ENCODE measurements at places on chromosomes 11 and 22. TPM values are rescaled to one million over a fixed set of nuclear protein-coding genes. Genes with fewer than 3 reads are reported as not detected.
A peak's percentile ranks its signal among the peaks of the same experiment; 100 is the strongest.

DNA sequence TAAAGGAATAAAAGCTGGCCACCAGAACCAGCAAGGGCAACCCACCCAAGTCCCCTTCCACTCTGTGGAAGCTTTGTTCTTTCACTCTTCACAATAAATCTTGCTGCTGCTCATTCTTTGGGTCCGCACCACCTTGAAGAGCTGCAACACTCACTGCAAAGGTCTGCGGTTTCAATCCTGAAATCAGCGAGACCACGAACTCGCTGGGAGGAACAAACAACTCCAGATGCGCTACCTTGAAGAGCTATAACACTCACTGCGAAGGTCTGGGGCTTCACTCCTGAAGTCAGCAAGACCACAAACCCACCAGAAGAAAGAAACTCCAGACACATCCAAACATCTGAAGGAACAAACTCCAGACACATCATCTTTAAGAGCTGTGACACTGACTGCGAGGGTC, 365.2 kb upstream of the LUZP2 start:
- no peak overlapping the region for H3K27ac ChIP-seq
- H3K36me3 ChIP-seq: no peaks in the 10 kb centered on the region
- no peaks in the 10 kb centered on the region for H3K27me3 ChIP-seq
- no peak overlapping the region for H3K4me3 ChIP-seq
- H3K4me1 ChIP-seq: no peaks in the 10 kb centered on the region

DNA sequence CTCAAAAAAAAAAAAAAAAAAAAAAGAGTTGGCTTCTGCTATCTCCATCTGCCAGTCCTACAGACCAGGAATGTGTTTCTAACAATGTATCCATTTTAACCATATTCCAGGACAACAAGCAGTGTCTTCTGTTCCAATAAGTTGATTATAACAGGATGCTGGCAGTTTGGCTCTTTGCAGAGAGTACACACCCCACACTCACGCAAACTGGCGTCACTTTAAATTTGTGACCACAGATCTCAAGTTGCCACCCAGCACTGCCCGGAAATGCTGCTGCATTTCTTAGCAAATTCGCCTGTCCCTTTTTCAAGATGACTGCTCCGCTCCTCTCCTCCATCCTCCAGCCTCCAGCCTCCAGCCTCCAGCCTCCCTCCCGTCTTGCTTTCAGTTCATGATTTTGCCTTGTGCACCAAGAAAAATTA, 44.3 kb downstream of the SCGB1A1 start:
- peak overlapping the region; percentile 54 for H3K27ac ChIP-seq
- H3K36me3 ChIP-seq: no peaks in the 10 kb centered on the region
- H3K4me1 ChIP-seq: peaks cover 12% of the 10 kb centered on the region
- peak overlapping the region; percentile 21 for H3K4me3 ChIP-seq

- no peak for DNase-seq
- H3K4me1 ChIP-seq: no peaks in the 10 kb centered on the region
- peaks cover 1% of the 10 kb centered on the region for H3K36me3 ChIP-seq
- H3K27ac ChIP-seq: no peak overlapping the region
- H3K27me3 ChIP-seq: no peaks in the 10 kb centered on the region
- H3K4me3 ChIP-seq: no peak overlapping the region
Measured at GRCh38 chr11:58513747-58514367, 6.0 kb upstream of the OR5B21 start.

DNA sequence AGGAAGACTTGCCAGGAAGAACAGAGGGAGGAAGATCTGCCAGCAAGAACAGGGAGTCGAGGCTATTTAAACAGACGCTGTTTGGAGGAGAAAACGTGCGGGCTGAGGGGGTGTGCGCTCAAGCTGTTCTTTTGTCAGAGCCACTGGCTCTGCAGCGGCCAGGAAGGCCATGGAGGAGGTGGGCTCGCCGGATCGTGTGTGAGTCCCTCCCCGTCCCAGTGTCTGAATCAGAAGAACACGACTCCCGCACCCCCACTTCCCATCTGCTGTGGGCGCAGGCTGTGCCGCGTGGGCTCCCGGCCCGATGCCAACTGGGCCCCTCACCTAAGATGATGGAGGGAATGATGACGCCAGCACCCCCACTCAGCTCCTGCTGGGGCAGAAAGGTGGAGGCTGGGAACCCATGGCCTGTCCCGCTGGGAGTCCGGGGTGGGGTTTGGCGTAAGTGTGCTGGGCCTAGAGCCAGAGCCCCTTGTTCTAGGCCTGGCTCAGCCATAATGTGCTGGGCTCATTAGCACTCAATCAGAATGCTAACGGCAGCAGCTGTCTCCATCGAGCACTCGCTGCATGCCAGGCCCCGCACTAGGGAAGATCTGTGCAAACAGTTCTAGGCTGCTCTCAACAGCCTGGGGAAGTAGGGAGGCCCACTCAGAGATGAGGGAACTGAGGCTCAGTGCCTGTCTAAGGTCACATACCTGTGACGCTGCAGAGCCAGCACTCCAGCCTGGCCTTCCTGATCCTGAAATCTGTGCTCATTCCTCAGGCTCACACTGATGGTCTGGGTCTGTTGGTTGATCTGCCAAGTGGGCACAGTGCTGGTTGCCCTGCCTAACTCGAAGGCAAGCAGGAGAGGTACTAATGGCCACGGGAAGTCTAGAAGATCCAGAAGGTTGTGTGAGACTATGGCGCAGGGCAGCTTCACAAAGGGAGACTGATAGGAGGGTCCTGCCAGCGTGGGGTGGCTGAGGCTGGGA, 11.5 kb downstream of the NPTXR start:
- no peak overlapping the region for H3K4me3 ChIP-seq
- H3K4me1 ChIP-seq: no peaks in the 10 kb centered on the region
- DNase-seq: no peak
- no peak overlapping the region for H3K27ac ChIP-seq

DNA sequence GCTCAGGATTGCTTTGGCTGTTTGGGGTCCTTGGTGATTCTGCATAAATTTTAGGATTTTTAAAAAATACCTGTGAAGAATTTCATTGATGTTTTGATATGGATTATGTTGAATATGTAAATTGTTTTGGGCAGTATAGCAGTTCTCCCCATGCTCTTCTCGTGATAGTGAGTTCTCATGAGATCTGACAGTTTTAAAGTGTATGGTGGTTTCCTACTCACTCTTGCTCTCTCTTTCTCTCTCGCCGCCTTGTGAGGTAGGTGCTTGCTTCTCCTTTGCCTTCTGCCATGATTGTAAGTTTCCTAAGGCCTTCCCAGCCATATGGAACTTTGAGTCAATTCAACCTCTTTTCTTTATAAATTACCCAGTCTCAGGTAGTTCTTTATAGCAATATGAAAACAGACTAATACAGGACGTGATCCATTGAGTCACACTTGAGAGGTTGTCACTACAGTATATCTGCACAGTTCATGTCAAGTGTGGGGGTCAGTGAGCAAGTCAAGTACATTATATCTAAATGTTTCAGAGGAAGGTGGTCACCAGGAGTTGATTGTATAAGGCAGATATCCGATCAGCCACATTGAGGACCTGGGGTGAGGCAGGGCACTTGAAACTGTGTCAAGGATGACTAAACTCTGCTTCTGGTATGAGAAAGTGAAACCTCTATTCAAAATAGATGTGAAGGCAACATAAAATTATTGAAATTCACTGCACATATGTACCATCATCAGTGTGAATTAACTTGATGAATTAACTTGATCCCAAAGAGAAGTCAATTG, 70.7 kb upstream of the CCDC179 start:
- H3K4me1 ChIP-seq: peaks cover 6% of the 10 kb centered on the region
- H3K27me3 ChIP-seq: no peaks in the 10 kb centered on the region

DNA sequence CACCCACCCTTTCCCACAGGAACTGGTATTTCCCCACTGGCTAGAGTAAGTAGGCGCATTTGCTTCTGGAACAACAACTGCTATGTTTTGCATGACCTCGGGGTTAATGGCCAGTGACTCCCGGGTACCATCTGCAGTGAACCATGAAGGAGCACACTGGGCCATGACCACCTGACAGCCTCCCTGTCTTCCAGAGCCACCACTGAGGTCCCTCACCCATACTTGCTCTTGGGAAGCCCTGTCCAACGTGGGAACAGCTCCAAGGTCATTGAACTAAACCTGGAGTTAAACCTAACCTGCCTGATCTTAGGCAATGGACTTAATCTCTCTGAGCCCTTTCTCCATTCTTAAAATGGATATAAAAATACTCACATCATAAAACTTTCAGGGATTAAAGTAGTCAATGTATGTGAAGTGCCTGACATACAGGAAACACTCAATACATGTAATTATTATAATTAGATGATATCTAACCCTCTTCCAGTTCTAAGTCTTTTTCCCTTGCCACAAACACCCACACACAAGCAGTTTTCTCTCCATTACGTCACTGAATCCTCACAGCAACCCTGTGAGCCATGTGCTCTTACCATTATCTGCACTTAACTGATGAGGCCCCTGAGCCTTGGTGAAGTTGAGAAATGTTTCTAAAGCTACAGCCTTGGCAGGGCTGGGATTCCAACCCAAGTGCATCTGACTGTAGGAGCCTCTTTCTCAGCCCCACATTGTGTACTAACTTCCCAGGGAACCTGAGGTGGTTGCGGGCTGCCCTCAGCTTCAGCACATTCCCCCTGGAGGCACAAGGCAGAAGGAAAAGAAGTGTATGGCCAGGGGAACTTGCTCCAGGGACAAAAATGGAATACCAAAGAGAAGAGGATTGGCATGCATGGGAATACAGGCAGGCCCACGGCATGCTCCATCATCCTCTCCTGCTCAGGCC, 74.5 kb upstream of the NCAM1 start:
- H3K4me1 ChIP-seq: peaks cover 7% of the 10 kb centered on the region
- H3K27me3 ChIP-seq: peaks cover 21% of the 10 kb centered on the region
- no peak overlapping the region for H3K27ac ChIP-seq
- DNase-seq: no peak
- peaks cover 2% of the 10 kb centered on the region for H3K36me3 ChIP-seq
- no peak overlapping the region for H3K4me3 ChIP-seq

GRCh38 chr11:38721586-38722315, 2123.7 kb upstream of the RAG2 start:
- H3K4me1 ChIP-seq: no peaks in the 10 kb centered on the region
- H3K36me3 ChIP-seq: no peaks in the 10 kb centered on the region
- H3K27me3 ChIP-seq: no peaks in the 10 kb centered on the region
- no peak for DNase-seq
- H3K27ac ChIP-seq: no peak overlapping the region

DNA sequence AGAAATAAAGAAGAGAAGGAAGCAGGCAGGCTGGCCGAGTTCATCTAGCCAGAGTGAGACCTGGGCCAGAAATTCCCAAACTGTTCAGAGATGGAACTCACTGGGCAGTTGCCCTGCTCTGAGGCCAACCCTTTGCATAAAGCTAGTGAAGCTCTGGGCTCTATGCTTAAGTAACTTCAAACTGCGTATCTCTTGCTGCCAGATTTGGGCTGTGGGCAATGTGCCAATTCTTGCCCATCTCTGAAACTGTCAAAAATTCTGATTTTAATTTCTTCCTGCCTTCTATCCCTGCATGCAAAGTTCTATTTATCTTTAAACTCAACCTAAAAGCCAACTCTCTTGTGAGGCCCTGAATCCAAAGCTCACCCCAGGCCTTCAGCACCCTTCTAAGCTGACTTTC, 36.2 kb upstream of the HEPHL1 start:
- H3K27ac ChIP-seq: no peak overlapping the region
- H3K27me3 ChIP-seq: peaks cover 2% of the 10 kb centered on the region

DNA sequence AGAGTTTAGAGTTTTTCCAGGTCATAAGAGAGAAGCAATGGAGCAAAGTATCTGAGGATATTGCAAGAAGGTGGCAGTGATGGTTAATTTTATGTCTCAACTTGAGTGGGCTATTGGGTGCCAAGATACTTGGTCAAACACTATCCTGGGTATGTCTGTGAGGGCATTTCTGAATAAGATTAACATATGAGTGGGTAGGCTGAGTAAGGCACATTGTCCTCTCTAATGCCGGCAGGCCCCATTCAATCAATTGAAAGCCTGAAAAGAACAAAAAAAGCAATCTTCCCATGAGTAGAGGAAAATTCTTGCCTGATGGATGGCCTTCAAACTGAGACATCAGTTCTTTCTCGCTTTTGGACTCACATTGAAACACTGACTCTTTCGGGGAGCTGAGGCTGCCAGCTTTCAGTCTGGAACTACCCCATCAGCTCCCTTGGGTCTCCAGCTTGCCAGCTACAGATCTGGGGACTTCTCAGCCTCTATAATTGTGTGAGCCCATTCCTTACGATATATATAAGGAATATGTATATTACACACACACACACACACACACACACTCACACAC, 228.8 kb downstream of the BUD13 start:
- DNase-seq: no peak
- H3K4me1 ChIP-seq: no peaks in the 10 kb centered on the region
- peaks cover 3% of the 10 kb centered on the region for H3K27me3 ChIP-seq
- no peak overlapping the region for H3K4me3 ChIP-seq
- H3K27ac ChIP-seq: no peak overlapping the region

GRCh38 chr22:23123804-23124254, 18.0 kb downstream of the RSPH14 start:
- H3K27me3 ChIP-seq: no peaks in the 10 kb centered on the region
- peaks cover 9% of the 10 kb centered on the region for H3K4me1 ChIP-seq
- no peak overlapping the region for H3K27ac ChIP-seq
- no peak overlapping the region for H3K4me3 ChIP-seq
- no peaks in the 10 kb centered on the region for H3K36me3 ChIP-seq

- peaks cover 36% of the 10 kb centered on the region for H3K36me3 ChIP-seq
- H3K27me3 ChIP-seq: no peaks in the 10 kb centered on the region
- DNase-seq: no peak
- H3K4me3 ChIP-seq: no peak overlapping the region
Measured at GRCh38 chr11:72069787-72070251, 10.5 kb downstream of the NUMA1 start.

DNA sequence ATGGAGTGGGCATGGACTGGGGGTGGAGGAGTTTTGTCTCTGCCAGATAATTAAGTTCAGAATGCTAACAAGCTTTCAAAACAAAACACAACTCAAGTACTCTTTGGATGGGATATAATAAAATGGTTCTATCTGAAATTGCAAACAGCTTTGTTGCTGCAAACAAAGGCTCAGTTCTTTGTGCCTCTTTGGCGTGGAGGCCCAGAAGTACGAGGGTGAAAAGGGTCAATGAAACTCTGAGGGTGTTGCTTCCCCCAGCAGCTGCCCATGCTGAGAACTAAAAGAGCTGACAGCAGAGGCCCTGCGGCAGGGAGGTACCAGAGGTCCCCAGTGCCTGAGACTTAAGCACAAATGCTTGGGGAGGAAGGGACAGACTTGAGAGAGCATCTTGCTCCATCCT, 26.5 kb upstream of the IGSF22 start:
- H3K27me3 ChIP-seq: peaks cover 17% of the 10 kb centered on the region
- no peak overlapping the region for H3K4me3 ChIP-seq
- no peak for DNase-seq
- no peak overlapping the region for H3K27ac ChIP-seq

NCAM1 gene
- 1.8 TPM for total RNA-seq

GAL3ST1 gene
- total RNA-seq: not detected

OR5W2 gene
- total RNA-seq: not detected

TMPRSS6 gene
- total RNA-seq: 1.3 TPM

SCN3B gene
- total RNA-seq: not detected

CCDC89 gene
- 0.73 TPM for total RNA-seq
